ENCODE measurements at places on chromosomes 4 and X.

- DNase-seq = no peak
Observed at GRCh38 chr4:109229028-109229427, 73.4 kb downstream of the COL25A1 start.

DNA sequence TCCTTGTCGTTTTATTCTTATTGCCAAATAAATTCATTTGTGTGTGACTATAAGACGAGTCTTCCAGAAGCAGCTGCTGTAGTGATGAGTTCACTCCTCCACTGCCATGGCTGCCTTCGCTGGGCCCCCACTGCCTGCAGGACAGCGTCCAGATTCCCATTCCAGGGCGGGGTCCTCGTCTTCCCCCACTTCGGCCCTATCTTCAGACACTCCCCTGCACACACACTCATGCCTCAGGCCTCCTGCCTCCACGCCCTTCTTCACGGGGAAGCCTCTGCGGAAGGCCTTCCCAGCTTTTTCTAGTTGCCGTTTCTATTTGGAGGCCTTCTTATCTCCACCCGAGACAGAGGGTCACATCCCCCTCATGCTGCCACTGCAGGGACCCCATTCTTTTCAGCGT is 80.4 kb downstream of the SHROOM2 start:
- no peak for DNase-seq

- DNase-seq = no peak
Observed at GRCh38 chr4:147194604-147195003, 248.9 kb upstream of the TTC29 start.

- no peak for DNase-seq
Observed at GRCh38 chrX:71974916-71975315, 64.3 kb downstream of the NHSL2 start.

- no peak for DNase-seq
Observed at GRCh38 chr4:162853788-162854187, 312.9 kb downstream of the NAF1 start.

GRCh38 chr4:74996996-74997395 is 64.1 kb downstream of the PARM1 start:
- no peak for DNase-seq

DNA sequence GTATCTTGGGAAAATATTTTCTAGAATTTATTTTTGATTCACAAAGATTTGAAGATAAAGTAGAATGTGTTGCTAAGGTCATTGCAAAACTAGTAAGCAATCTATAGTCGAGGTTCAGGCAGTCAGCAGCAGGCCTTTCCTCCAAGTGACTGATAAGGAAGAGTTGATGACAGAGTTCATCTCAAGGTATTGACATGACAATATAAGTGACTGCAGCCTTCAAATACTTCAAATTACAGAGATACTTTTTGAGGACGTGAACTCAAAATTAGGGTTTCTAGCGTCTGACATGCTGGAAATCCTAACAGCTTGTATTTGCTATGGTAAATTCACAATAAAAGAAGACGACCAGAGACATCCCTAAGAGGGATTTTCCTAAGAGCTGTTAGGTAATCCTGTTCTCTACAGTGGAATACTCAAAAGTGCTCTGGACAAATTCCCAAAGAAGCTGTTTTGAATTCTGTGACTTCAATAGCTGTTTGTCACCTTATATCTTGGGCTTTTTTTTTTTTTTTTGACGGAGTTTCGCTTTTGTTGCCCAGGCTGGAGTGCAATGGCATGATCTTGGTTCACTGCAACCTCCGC is 7.4 kb downstream of the ARHGAP10 start:
- peak; percentile 55 for DNase-seq

DNA sequence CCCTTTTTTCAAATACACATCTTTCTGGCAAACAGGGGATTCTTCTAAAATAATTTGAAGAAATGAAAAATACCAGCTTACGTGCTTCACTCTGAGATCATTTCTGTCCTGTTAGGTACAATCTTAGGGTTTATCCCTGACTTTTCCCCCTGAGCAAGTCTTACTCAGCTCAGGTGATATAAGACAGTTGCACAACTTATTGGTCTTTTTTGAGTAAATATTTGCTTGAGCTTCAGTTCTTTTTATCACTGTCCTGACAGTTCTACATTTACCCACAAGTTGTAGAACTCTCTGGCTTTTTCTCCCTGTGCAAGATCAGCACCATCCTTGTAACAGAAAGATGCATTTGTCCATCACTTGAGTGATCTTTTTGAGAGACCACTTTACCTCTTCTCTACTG is 84.9 kb downstream of the MID1IP1 start:
- no peak for DNase-seq

DNA sequence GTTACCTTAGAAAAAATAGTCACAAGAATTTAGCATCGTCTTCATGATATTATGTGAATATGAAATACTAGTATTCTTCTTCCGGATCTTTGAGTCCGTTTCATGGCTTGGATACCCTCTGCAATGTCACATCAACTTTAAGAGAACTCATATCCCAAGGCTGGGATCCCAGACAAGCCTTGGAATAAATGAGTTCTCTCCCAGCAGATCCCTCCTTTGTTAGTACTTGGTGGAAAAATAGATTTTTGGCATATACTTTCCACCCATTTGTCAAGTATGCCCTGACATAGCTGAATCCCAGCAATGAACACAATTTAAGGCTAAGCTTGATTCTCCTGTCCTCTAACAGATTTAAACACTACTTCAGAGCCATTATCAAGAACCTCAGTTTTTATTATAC is 144.5 kb downstream of the PPARGC1A start:
- no peak for DNase-seq

DNA sequence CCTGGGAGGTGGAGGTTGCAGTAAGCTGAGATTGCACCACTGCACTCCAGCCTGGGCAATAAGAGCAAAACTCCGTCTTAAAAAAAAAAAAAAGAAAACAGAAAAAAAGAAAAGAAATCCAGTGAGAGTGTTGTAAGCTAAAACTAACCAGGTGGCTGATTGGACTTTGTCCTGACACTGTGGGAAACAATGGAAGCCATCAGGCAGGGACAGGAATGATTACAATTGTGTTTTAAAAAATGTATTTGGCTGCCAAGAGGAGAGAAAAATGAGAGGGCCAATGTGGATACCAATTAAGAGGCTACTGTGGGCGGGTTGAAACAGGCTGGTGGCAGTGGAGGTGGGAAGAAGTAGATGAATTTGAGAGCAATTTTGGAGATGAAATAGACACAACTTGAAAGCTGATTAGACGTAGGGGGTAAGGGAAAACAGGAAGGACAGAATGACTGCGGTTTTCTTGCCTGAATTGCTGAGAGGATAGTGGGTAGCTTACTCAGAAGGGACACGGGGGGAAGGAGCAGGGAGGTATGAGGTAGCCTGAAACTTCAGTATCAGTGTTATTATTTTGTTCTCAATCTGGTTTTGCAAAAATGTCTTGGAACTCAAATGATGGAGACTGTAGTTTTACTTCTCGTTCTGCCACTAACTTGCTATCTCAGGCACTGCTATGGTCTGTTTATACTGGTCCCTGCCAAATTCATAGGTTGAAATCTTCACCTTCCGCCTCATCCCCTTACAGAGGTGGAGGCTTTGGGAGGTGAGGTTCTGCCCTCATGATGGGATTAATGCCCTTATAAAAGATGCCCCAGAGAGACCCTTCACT is 45.6 kb upstream of the CHRNA9 start:
- DNase-seq = peak; percentile 38

DNA sequence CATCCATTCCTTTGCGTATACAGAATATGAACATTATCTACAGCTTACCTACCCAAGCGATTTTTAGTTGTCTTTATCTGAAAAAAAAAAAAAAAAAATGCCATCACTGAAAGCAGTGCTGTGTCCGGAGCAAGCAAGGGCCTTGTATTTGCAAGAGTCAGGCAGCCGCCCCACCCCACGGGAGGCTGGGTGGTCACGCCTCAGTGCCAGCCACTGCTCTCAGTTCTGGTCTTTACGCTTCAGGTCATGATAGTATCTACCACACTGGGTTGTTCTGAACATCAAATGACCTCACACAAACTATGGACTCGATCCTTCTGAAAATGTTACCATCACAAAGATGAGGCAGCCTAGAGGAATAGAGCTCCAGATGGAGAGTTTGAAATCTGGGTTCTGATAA is 62.7 kb upstream of the HELT start:
- no peak for DNase-seq

- DNase-seq = no peak
Observed at GRCh38 chr4:108586778-108587177, 33.6 kb upstream of the RPL34 start.

- DNase-seq = no peak
Observed at GRCh38 chr4:128768373-128768996, 41.0 kb upstream of the JADE1 start.

DNA sequence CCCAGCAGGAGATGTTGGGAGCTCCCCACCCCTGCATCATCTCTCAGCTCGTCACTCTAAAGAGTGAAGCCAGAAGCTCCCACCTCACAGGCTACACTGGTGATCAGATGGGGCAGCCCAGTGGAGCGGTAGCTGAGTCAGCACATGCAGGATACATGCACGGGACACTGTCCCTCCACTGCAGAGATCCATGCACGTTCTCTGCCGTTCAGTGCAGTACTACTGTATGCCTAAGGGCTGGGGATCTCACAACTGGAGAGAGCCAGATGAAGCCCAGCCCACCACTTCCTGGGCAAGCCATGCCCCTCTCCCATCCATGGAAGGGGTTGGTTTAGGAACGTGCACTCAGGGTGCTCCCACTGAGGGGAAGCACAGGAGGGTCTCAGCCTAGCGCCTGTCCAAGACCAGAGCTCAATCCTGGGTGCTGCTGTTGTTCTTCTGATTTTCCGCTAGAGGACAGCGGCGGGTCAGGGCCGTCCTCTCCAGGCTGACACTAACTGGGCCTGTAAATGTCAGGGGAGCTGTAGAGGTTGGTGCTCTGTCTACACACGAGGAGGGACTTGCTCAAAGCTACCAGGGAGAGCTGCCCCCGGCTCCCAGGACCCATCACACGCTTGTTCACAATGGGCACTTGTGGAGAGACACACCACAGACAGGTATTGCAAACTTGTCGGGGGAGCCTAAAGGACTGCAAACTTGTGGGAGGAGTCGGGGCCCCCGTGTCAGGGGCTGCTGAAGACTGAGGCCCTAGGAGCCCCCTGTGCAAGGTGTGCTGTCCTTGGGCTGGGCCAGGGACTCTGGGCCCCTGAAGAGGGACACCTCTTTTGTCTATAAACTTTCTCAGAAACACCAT is 18.2 kb upstream of the ABLIM2 start:
- peak; percentile 77 for DNase-seq

DNA sequence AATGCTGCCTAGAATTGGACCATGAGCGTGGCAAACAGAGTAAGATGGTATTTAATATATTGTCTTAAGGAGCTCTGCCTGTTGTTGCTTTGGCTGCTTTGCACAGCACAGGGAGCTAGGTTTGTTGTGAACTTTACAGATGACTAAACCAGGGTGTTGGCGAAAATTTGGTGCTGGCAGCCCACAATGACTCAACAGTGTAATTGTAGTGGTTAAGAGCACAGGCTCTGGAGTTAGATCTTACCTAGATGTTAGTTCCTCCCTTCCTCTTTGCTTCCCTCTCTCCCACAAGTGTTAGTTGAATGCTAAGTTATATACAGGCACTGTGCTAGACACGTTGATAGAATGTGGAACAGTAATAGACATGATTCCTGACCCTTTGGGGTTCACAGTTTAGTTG is 128.9 kb upstream of the TRPC5 start:
- no peak for DNase-seq

- DNase-seq = peak; percentile 78
Observed at GRCh38 chr4:112031712-112032328, 113.4 kb upstream of the FAM241A start.

GRCh38 chr4:114512595-114513295 is 85.9 kb upstream of the UGT8 start:
- no peak for DNase-seq

DNA sequence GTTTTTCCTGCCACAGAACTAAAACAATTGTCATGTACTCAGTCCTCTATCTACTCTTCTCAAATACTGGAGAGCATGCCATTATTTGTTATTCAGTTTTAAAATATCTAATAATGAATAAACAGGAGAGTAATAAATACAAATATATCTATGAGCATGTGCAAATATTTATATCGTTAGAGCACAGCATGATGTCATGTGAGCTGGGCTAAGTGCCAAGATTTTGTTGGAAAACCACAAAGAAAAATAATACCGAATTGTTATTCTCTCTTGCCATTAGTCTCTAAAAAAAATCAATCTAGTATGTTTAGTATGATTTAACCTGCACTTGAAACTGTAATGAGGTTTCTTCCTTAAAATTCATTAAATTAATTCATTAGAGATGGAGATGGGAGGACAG is 97.3 kb downstream of the DDX60 start:
- peak; percentile 11 for DNase-seq

DNA sequence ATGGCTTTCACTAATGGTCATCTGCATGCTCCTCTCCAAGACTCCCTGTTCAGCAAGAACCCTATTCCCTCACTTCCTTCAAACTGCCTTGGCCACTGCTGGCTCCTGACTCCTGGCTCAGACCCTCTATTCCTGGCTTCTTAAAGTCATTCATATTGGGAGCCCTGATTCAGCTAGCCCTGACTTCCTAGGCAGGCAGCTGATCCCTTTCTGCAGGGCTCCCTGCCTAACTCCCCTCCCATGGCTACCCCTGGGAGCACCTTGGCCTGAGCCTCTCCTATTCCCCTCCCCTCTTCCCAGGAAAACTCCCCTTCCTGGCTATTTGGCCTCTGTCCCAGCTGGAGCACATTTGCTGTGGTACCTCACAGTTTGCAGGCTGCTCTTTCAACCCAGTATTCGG is 154.9 kb upstream of the PJA1 start:
- no peak for DNase-seq

DNA sequence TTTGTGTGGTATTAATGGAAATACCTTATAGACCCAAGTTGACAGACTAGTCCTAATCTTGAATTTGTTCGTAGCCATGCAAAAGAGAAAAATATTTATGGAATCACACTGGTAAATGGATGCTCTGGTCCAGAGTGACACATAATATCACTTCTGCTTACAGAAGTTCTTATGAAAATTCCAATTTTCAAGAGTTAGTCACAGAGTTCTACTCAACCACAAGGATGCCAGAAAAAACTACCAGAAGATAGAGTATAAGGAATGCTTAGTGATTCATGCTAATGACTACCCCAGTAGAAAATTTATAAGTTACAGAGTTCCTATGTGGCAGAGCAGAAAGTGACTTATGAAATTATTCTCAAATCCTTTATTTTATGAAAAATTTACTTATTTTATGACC is 1384.8 kb downstream of the FAM133A start:
- DNase-seq = no peak

DNA sequence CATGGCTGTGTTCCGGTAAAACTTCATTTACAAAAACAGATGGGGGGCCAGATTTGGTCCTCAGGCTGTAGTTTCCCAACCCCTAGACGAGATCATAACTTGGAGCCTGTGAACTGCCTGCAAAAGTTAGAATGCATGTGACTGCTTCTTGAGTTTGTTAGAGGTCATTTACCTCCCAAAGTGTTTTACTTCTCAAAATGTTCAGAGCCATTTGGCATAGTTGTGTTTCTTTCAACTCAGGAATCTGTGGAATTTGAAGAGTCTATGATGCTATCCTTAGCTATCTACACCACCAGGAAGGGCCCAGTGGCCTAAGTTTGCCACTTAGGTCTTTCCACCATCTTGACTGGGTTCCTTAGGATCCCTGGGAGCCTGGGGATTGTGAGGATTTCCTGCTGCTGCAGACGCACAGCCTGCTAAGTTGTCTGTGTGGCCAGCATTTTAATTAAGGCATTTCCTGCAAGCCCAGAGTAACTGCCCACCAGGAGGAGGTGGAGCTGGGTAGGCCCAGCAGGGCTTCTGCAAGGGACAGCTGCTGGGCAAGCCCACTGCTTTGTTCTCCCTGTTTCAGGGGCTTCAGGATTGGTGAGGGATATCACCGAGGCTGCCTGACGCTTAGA is 53.1 kb downstream of the CCNI start:
- DNase-seq = no peak

- no peak for DNase-seq
Observed at GRCh38 chr4:45992728-45993127, 131.1 kb downstream of the GABRG1 start.

- peak; percentile 32 for DNase-seq
Observed at GRCh38 chr4:102687982-102688433, 72.8 kb downstream of the MANBA start.
